ENCODE measurements at places on chromosomes 12 and 14. TPM values are rescaled to one million over a fixed set of nuclear protein-coding genes. Genes with fewer than 3 reads are reported as not detected.

RTL1 gene
- total RNA-seq: not detected

DNA sequence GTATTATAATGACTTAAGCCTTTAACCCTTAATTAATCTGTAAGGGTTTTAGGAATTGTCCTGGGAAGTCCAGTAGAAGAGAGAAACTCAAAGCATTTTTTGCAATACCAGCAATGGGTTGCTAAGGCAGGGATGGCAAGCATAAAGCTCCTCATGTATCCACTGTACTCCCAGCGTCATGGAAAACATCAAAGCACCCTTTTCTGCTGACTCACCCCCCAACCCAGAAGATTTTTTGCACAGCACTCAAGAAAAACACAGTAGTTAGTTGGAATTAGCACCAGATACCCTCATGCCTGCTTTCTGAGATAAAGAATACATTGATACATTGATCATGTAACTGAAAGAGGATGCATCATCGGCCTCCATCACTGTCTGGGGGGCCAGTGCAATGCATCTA lies 199.1 kb upstream of the CNOT2 start:
- DNase-seq: no peak

- no peak for DNase-seq
Observed at GRCh38 chr12:124678421-124678893, 111.0 kb upstream of the NCOR2 start.

- no peak for DNase-seq
Observed at GRCh38 chr12:100295764-100296555, 29.0 kb downstream of the SCYL2 start.

CCDC38 gene
- total RNA-seq: not detected

GRCh38 chr12:25977047-25977446 lies 18.6 kb downstream of the RASSF8 start:
- no peak for DNase-seq

RHEBL1 gene
- total RNA-seq: 1.9 TPM

DNA sequence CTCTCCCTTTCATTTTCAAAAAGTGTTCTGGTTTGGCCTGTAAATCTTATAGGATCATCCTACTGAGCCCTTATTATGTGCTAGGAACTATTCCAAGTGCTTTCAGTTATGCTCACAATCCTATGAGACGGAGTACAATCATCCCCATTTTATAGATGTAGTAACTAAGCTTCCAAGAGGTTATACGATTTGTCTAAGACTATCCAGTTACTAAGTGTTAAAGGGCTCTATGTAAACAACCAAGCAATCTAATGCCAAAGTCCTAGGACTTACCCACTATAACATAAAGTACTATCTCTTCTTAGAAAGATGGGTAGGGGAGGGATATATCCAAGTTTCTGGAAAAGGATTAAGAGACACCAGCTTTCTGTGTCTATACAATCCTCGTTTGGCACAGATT lies 6.7 kb downstream of the CFL2 start:
- no peak for DNase-seq

PAPLN gene
- total RNA-seq: 11.2 TPM

AGAP2 gene
- 0.55 TPM for total RNA-seq

DNA sequence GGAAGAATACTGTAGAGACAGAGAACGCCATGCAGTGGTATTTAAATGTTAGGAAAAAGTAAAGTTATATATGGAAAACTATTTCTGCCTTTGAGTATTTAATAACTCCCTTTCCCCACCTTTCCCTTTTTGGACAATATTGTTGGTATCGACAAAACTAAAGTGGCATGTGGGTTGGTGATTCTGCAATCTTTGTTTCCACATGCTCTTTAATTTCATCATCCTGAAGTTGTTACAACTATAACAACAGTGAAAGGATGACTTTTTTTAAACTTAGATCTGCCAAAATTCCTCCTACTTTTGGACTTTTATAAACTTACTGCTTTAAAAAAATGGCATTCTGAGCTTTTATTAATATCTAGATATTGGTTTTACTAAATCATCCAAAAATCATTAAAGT lies 25.3 kb downstream of the TTC8 start:
- DNase-seq: no peak

GRCh38 chr12:2224961-2225360 lies 172.2 kb downstream of the CACNA1C start:
- DNase-seq: no peak

- no peak for DNase-seq
Observed at GRCh38 chr14:94001016-94001415, 3.9 kb downstream of the CCDC197 start.

DNA sequence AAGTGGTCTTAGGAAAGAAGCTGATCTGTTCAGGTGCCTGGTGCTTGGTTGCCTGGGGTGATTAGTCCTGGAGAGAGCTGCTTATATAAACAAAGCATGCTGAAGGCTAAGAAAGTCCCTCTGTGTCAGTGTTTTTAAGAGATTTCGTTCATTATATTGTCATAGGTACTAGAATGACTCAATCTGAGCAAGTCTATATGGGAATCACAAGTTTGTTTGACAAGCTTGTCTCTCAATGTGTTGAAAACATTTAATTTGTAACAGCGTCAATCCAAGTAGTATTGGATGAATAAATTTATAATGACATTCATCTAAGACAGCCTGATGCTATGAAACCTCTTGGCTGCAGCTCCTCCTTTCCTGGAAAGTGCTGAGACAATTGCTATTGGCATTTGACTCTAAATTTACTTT lies 256.3 kb downstream of the TMTC2 start:
- DNase-seq: no peak

DNA sequence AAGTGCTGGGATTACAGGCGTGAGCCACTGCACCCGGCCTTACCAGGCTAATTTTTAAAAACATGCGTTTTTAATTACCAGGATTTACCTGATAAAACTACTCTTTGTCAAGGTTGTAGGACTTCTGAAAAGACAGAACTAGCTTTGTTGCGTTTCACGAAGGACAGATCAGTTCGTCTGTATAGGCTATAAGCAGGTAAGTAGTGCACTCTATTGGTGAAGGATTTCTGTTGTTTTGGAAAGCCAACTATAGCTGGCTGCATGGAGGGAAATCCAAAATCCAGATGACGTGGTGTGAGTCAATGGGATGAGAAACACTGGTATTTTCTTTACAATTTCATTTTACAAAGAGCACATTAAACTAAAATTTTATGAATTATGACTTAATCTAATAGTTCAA lies 14.6 kb downstream of the GNPNAT1 start:
- DNase-seq: no peak

- no peak for DNase-seq
Observed at GRCh38 chr12:32309811-32310736, 89.3 kb upstream of the FGD4 start.

DNA sequence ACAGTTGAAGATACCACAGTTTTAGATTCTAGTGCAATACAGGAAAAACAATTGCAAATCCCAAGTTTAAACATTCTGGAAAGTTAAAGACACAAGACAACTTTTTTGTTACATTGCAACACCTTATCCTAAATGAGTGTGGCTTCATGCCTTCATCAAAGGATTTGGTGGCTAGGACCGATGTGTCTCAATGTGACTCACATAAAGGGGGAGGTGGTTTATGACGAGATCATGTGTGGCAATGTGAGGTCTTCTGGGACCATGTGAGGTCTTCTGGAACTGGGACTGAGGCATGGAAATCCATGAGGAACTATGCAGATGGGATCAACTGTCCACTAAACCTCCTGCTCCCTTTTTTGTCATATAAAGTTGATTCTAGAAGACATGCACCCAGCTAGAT lies 166.2 kb downstream of the PAX9 start:
- DNase-seq: no peak

DNA sequence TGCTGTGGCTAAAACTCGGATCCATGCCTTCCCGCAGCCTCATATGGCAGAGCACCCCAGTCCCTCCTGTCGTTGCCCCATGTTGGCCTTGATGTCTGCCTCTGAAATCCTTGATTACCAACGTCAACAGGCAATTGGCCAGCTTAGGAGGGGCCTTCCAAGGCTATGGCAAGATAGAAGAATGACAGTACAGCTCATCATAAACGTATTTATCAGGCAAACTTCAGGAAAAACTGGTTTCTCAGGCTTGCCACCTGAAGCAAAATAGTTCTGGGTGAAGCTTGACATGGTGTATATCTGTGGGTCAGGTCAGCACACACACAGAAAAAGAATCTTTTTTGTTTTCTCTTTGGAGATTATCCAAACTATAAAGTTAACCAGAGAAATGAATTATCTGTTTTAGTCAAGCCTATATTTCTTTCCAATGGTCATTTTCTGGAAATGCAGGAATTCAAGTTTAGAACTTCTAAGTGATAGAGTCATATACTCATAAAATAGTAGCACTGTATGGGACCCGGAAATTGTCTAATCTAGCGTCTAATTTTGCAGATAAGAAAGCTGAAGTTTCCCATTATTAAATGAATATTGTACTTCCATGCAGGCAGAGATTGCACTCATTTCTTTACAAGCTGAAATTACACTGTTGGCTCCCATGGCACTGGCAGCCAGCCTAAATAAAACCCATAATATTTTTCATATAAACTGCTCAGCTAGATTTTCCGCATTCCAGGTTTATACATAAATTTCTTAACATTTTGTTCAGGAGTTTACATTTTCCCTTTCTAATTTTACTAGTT lies 24.4 kb upstream of the DUSP16 start:
- DNase-seq: no peak

RAPGEF3 gene
- total RNA-seq: 13.4 TPM

DNA sequence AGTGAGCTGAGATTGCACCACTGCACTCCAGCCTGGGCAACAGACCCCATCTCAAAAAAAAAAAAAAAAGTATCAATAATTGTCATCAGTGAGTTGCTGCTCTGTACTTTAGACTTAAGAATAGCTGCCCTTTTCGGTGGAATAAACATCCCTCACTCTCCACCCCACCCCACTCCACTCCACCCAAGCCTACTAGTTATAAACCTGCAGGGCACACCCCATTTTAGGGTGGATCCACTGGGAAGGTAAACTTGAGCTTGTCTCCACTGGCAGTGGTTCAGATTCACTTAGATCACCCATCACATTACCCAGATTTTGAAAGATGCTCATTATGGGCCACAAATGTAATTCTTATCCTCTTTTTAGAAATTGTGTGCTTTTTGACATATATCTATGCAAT lies 106.4 kb downstream of the GPR135 start:
- no peak for DNase-seq

CD69 gene
- total RNA-seq: 1.7 TPM

DNA sequence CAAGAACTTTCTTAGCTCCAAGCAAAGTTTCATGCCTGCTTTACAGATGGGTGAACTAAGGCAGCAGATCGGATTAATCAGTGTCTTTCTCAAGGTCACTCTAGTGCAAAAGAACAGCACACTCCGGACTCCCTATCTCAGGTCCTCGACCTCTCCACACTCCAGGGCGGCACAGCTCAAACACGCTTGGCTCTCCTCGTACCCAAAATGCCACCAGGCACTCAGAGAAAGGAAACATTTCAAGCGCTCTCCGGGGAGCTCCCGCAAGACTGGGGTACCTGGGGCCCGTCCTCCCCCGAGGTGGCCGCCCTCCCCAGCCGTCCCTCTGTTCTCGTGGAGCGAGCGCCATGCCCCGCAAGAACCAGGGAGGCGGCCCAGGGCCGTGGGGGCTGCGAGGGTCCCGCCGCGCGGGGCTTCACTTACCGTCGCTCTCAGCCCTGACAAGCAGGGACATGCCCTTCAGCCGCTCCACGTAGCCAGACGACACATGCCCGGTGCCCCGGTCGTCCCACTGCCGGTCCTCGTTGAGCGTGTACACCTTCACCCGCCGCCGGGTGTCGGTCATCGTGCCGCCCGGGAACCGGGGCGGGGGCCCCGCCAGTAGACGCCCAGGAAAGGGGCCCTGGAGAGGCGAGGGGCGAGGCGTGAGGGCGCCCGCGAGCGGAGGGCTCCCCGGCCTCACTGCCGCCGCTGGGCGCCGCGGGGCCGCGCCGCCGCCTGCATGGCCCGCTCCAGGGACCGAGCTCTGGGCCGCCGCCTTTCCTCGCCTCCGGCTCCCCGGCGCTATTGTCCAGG lies 830 bp downstream of the PPP4R3A start:
- DNase-seq: peak; percentile 32

INHBE gene
- total RNA-seq: not detected

GRCh38 chr12:104521731-104522130 lies 65.0 kb downstream of the CHST11 start:
- DNase-seq: no peak

FOXA1 gene
- 9.8 TPM for total RNA-seq

All from lower leg skin (tissue), 4 donors.